ENCODE measurements at places on chromosomes 12 and 14.

GRCh38 chr14:37546621-37547447, 48.2 kb downstream of the FOXA1 start:
- DNase-seq, result peak; percentile 4

GRCh38 chr12:4441355-4442335, 4.0 kb downstream of the FGF6 start:
- DNase-seq, result no peak

GRCh38 chr12:50980545-50980944, 28.2 kb downstream of the HIGD1C start:
- no peak for DNase-seq

GRCh38 chr12:116659771-116660481, 77.9 kb downstream of the SPRING1 start:
- no peak for DNase-seq

GRCh38 chr14:54692284-54692772, 125.4 kb downstream of the SAMD4A start:
- DNase-seq, result no peak

DNA sequence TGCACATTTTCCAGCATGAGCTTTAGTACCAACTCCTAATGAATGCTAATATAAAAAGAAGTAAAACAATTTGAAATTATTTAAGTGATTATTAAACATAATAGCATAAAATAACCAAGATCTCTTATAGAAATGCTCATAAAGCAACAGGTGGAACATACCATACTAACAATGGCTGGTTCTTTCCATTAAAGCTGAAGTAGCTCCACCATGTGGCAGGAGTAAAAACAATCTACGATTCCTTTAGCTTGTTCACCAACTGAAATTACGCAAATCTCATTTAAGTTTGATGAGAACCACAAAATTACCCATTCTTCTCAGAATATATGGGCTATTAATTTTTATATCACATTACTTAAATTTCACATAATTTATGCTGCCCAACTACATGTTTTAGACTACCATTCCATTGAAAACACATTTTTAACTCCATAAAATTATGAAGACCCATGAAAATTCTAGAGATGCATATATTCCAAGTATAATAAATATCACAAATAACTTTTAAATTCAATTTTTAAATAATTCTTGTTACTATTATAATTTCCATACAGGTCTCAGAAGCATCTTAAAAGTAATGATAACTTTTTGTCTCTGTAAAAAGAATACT, 213.6 kb downstream of the DAD1 start:
- no peak for DNase-seq
